ENCODE measurements at places on chromosomes 2 and 18.

GRCh38 chr18:48957136-48957535, 6.4 kb upstream of the SMAD7 start:
- peak; percentile 45 for DNase-seq

DNA sequence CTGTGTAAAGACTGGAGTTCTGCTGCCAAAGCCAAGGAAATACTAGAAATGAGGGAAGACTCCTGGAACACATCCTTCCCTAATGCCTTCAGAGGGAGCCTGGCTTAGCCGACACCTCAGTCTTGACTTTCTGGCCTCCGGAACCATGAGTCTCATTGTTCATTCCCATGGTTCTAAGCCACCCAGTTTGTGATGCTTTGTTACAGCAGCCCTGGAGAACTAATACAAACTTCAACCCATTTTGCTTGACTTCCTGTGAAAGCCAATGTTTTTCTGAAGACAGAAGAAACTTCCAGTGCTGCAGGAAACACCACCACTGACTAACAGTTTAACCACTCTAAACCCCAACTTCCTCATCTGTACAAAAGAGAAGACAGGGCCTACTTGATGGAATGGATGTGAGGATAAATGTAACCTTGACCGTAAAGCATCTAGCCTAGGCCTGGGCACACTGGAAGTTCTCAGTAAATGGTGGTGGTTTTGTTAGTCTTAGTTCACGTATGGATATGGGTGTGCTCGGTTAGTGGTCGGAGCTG, 85.9 kb upstream of the RFX8 start:
- DNase-seq = no peak

DNA sequence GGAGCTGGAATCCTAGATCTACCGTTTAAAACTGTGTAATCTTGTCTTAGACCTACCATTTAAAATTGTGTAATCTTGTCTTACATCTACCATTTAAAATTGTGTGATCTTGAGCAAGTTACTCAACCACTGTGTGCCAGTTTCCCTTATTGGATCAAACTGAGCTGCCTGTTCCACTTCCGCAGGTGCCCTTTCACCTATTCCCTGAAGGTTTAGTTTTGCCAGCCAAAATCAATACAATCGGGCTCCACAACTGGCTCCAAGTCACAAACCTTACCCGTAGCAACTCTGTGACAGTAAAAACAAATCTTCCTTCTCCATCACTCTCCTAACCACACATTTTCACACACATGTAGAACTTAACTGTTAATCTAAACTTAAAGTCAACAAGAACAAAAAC, 20.1 kb downstream of the DOCK10 start:
- DNase-seq = no peak

GRCh38 chr2:37827455-37827854, 97.6 kb upstream of the RMDN2 start:
- no peak for DNase-seq

- peak; percentile 58 for DNase-seq
Measured at GRCh38 chr2:53880756-53881155, 21.0 kb upstream of the GPR75 start.
